ENCODE measurements at places on chromosomes 11 and 22. TPM values are rescaled to one million over a fixed set of nuclear protein-coding genes. Genes with fewer than 3 reads are reported as not detected.

Gene KREMEN1
- total RNA-seq: not detected

Gene PIWIL4
- 0.69 TPM for total RNA-seq

Gene CASP1
- 87.9 TPM for total RNA-seq

Gene OR8D1
- total RNA-seq: not detected

Gene OLFML1
- total RNA-seq: not detected
